ENCODE measurements at places on chromosomes 4 and X.

- no peak for DNase-seq
Observed at GRCh38 chrX:114390251-114390796, 193.6 kb upstream of the HTR2C start.

DNA sequence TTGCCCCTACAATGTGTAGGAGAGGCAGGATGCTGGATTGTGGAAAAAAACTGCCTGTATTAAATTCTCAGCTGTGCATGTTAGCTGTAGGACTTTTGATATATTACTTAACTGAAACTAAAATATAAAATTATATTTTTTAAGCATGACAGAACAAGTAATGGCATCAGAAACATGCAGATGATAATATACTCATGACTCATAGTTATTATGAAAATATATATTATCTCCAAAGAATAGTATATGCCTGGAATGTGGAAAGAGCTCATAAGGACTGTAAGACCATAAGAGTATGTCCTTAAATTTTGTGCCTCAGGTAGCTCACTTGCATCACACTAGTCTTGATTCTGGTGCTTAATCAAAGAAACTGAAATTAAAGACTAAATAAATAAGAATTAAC lies 1100.6 kb downstream of the TECRL start:
- DNase-seq, result no peak

- DNase-seq, result no peak
Observed at GRCh38 chr4:136768213-136768924, 763.9 kb downstream of the PCDH18 start.

DNA sequence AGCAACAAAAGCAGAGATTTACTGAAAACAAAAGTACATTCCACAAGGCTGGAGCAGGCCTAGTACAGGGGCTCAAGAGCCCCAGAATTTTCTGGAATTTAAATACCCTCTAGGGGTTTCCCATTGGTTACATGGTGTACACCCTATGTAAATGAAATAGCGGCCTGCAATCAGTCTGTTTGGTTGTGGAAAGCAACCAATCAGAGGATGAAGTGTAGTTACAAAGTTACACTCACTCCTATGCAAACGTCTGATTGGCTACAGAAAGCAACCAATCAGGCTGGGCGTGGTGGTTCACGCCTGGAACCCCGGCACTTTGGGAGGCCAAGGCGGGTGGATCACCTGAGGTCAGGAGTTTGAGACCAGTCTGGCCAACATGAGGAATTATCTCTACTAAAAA lies 13.8 kb upstream of the TXLNG start:
- no peak for DNase-seq

DNA sequence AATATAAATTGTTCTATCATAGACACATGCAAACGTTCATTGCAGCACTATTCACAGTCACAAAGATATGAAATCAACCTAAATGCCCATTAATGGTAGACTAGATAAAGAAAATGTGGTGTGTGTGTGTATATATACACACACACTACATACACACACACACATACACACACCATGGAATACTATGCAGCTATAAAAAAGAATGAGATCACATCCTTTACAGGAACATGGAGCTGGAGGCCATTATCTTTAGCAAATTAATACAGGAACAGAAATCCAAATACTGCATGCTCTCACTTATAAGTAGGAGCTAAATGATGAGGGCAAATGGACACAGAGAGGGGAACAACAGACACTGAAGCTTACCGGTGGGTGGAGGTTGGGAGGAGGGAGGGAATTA lies 65.2 kb downstream of the MTHFD2L start:
- DNase-seq, result no peak

GRCh38 chrX:1487401-1487800 lies 34.7 kb upstream of the ASMTL start:
- no peak for DNase-seq

- DNase-seq, result no peak
Observed at GRCh38 chr4:77501851-77502250, 103.8 kb upstream of the CXCL13 start.

- no peak for DNase-seq
Observed at GRCh38 chr4:2357821-2358745, 60.4 kb downstream of the ZFYVE28 start.

- no peak for DNase-seq
Observed at GRCh38 chr4:37935026-37935425, 25.2 kb upstream of the PTTG2 start.

Measured in gastrocnemius medialis (tissue), 4 donors.